H7 (cell line): ENCODE measurements at places on chromosomes 6 and 20.
A peak's percentile ranks its signal among the peaks of the same experiment; 100 is the strongest.

DNA sequence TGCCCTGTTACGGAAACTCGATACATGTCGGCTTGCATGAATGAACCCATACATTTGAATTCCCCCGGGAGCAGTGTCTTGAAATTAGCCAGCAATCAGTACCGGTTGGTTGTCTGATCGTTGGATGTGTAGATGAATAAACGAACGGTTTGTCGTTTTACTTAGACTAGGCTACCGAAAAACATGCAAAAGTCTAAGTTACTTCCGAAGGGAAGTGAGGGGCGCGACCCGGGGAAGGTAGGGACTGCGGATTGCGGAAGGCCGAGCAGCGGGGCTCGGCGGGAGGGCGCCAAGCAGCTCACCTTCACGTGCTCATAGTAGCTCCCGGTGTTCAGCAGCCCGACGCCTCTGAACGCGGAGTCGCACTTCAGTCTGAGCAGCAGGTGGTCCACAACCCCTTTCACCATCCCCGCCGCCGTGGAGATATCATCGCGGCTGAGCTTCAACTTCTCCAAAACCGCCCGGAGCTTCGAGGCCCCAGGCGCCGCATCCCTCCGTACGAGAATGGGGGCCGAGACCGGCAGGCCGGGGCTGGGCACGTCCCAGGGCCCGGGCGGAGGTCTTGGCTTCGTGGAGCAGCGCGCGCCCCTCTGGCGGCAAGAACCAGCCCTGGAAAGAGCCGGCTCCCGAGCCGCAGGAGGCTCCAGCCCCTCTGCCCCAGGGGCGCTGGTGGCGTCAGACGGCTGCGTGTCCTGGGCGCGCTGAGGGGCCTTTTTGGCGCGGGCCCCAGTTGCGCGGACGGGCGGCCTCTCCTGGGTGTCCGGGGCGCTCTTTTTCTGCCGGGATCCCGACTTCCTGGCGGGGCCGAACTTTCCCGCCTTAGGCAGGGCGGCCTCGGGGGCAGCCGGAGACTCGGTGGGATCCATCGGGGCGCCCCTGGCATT, 632 bp downstream of the CGAS start:
- peak; percentile 46 for DNase-seq

DNA sequence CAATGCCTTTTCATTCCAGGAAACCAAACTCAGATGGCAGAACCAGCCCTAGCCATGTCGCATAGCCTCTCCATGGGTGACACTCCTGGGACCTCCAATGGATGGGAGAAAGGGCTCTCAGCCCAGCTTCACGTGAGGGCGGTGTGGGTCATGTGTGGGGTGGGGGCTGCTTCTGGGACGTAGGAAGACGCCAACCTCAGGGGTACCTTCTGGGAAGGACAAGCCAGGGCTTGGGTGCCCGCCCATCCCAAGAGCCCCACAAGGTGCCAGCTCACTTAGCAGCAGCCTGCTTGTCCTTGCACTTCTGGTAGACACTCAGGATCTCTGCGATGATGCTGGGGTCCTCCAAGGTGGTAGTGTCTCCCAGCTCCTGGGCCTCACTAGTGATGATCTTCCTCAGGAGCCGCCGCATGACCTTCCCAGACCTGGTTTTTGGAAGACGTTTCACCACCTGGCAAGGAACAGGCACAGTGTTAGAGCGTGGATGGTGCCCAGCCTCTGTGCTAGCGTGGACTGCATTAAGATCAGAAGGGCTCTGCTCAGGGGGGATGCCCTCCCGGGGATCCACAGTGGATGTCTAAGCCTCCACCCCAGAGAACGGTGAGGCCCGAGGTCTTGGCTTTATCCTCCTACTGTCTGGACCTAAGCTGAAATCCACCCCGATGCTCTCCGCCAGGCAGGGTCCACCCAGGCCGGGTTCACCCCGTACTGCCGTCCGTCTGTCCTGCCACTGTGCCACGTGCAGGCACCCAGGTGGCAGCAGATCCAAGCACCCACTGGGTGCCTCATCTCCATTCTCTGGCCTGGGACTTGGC, 15.1 kb upstream of the APMAP start:
- DNase-seq: no peak

DNA sequence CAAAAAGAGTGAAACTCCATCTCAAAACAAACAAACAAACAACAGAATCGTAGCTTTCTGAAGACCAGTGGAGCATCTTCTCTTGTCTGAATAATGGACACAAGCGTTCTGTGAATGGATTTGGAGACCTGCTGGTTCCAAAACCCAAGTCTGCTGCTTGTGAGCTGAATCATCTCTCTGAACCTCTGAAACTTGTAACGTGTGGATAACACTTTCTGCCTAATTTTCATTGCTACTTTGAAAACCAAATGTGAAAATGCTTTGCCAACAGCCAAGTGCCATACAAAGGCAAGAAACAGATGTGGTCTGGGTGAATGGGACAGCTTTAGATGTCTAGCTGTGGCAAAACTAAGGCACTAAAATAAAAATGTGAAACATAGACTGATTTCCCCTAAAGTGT, 44.3 kb downstream of the PHACTR1 start:
- no peak for DNase-seq

- no peak for DNase-seq
Observed at GRCh38 chr6:13697857-13698256, 13.8 kb downstream of the RANBP9 start.

DNA sequence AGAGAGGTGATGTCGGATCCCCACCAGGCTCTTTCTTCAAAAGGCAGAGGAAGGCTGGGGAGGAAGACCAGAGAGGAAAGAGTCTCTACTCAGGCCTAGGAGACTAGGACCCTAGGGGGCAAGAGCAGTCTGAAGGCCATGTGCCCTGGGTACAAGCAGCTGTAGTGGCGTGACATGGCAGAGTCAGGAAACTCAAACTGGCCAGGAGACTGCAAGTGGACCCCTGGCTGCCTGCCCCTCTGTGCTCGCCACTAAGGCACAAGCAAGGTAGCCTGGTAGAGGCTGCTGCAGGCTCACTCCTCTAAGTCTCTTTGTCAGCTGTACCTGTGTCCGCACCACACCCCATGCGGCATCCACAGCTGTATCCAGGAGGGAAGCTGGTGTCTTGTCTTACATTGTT, 19.9 kb downstream of the CST9L start:
- DNase-seq: no peak

- DNase-seq: peak; percentile 74
Observed at GRCh38 chr20:62449951-62450691, 22.8 kb upstream of the RBBP8NL start.

DNA sequence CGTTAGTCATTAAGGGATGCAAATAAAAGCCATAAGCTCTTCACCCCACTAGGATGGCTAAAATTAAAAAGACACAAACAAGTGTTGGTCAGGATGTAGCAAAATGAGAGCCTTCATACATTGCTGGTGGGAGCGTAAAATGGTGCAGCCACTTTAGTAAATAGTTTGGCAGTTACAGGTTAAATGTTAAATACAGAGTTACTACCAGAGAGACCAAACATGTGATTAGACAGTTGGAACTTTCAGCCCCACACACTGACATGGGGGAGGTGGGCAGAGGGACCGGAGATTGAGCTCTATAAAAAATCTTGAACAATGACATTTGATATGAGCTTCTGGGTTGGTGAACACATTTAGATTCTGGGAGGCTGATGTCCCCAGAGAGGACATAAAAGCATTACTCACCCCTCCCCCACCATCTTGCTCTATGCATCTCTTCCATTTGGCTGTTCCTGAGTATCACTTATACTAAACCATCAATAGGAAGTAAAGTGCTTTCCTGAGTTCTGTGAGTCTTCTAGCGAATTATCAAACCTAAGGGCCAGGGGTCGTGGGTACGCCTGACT, 20.4 kb upstream of the ZNF318 start:
- DNase-seq: no peak

DNA sequence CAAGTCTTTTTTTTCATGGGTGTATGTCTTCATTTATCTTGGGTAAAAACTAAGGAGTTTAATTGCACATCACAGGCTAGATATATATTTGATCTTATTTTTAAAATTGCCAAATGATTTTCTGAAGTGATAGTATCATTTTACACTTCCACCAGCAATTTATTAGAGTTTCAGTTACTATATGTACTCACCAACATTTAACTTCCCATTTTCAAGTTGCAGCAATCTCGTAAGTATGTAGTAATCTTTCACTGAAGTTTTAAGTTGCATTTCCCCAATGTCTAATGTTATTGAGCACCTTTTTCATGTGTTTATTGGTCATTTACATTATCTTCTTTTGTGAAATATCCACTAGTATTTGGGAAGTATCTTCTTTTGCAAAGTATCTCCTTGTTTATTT, 277.4 kb upstream of the CNR1 start:
- DNase-seq: no peak

GRCh38 chr20:56735084-56735642, 106.1 kb downstream of the TFAP2C start:
- peak; percentile 13 for DNase-seq

- peak; percentile 72 for DNase-seq
Observed at GRCh38 chr20:2671977-2672376, 8.0 kb upstream of the IDH3B start.

DNA sequence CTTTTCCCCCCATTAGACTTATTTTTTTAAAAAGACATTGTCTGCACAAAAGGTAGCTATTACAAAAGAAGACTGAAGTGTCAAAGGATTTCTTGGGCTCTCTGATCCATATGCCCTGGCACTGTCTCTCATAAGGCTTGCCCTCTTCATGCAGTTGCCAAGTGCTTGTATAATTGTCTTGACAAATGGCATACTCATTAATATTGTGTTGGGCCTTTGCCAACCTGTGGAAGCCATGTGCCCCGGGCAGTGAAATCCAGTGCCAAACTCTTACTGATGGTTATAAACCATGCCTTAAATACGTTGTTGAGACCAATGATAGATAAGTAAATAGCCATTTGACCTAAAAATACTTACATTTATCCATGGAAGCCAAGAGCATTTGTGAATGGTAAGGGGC, 98.1 kb downstream of the FARS2 start:
- no peak for DNase-seq

- no peak for DNase-seq
Observed at GRCh38 chr6:52317211-52317610, 32.7 kb upstream of the MCM3 start.

- peak; percentile 42 for DNase-seq
Observed at GRCh38 chr20:63733117-63733516, 3.3 kb upstream of the LIME1 start.

- DNase-seq: peak; percentile 77
Observed at GRCh38 chr6:84773431-84774156, 9.2 kb upstream of the TBX18 start.

DNA sequence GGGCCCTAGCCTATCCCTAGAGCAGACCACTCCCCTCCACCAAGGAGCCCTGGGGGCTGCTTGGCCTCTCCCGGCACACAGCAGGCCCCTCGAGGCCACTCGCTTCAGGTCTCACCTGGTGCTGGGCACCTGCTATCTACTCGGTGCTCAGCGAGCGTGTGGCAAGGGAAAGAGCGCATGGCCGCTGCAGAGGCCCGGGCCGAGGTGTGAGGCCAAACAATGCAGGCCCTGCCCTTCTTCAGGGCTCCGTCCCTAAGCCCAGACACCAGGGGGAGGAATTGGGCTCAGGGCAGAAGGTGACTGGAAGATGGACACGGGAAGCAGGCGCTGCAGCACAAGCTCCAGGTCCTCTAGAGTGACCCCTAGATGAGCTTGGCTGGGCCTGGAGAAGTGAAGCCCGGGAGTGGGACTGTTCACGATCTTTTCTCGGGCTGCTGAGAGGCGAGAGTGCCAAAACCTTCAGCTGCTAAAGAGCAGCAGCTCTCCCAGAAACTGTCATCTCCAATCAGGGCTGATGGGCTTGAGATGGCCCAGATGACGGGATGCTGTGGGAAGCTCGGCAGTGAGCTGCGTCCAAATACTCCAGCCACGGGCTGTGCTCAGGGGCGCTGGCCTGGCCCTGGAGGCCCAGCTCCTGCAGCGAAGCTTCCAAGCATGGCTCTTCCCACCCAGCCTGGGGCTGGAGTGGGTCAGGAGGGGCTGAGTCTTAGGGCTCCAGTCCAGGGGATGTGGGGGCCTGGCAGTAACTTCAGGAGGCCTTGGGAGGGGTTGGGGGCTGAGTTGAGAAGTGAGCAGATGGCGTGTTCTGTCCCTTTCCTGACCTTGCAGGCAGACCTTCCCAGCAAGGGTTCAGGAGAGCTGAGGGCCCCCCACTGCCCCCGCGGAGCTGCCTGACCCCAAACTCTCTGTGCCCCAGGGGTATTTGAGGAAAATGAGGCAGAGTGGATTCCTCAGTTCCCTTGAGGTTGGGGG, 43.7 kb downstream of the APCDD1L start:
- DNase-seq: peak; percentile 68

- DNase-seq: peak; percentile 91
Observed at GRCh38 chr6:166862287-166862977, 93.9 kb downstream of the RNASET2 start.

DNA sequence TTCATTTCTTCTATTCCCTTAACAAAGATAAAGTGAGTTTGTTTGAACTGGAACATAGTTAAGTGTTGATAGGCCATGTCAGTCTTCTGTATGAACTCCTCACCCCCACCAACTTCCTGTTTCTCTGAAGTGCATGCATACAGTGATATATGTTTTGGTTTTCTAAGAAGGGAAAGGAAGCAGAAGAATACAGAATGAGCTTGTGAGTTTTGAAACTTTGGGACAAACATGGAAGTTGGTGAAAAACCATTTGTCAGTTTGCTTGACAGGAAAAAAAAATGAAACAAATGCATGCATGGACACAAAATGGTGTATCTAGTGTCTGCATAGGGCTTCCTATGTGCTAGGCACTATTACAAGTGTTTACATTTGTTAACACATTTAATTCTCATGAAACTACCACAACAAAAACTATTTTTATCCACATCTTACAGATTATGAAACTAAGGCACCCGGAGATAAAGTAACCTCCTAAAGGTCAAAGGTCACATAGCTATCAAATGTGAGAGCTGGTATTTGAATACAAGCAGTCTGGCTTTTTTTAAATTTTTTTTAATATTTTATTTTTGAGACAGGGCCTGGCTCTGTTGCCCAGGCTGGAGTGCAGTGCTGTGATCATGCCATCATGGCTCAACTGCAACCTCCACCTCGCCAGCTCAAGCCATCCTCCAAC, 105.9 kb downstream of the ADGRB3 start:
- DNase-seq: no peak

- no peak for DNase-seq
Observed at GRCh38 chr6:11855743-11856142, 77.1 kb upstream of the ADTRP start.

GRCh38 chr6:6654599-6655575, 66.4 kb downstream of the LY86 start:
- no peak for DNase-seq
